Activated CD4-positive, alpha-beta T cell treated with anti-CD3 and anti-CD28 coated beads, Interleukin-2, amount 10 ng/mL, durations not matched to agents 7 days and 5 days (primary cell): ENCODE measurements at places on chromosomes 3 and 15.

- DNase-seq = no peak
Measured at GRCh38 chr3:95731753-95732152, 1082.6 kb upstream of the EPHA6 start.

DNA sequence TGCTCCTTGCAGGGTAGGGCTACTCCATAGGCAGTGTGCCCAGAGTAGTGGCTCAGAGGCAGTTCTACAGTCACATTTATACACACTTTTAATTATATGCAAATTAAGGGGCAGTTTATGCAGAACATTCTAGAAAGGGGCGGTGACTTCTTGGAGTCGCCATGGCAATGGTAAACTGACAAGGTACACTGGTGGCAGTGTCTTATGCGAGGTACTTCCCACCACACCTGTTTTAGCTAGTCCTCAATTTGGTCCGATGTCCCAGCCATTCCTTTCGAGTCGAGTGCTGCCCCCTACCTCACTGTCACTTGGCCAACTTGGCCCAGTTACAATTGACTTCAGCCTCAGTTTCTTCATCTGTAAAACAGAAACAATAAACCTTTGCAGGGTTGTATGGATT is 3.8 kb upstream of the IRAK2 start:
- DNase-seq = no peak

DNA sequence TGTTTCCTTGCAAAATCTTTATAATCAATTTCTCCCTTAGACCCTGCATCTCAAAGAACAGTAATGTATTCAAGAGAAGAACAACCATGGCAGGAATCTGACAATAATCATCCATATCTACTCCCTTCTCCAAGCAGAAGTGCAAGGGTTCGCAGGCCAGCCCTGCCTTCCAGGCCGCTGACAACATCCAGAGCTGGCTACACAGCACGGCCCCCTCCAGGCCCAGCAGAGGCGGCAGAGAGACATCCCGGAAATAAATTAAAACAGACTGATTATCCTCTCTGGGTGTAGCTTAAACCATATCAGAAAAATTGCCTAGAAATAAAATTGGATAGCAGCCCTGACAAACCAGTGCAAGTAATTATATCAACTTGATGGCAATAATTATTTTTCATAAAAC is 223.3 kb downstream of the FAM43A start:
- DNase-seq = no peak

GRCh38 chr15:78229431-78230406 is 4.6 kb downstream of the ACSBG1 start:
- DNase-seq = no peak

GRCh38 chr3:127789051-127789450 is 33.3 kb downstream of the MGLL start:
- DNase-seq = no peak

GRCh38 chr3:49378249-49378895 is 20.2 kb upstream of the GPX1 start:
- DNase-seq = no peak

GRCh38 chr3:143973259-143974021 is 1.8 kb downstream of the DIPK2A start:
- peak; percentile 83 for DNase-seq
